Forelimb muscle (tissue), 1 donor: ENCODE measurements at places on chromosomes 6 and 20. TPM values are rescaled to one million over a fixed set of nuclear protein-coding genes. Genes with fewer than 3 reads are reported as not detected.

DNA sequence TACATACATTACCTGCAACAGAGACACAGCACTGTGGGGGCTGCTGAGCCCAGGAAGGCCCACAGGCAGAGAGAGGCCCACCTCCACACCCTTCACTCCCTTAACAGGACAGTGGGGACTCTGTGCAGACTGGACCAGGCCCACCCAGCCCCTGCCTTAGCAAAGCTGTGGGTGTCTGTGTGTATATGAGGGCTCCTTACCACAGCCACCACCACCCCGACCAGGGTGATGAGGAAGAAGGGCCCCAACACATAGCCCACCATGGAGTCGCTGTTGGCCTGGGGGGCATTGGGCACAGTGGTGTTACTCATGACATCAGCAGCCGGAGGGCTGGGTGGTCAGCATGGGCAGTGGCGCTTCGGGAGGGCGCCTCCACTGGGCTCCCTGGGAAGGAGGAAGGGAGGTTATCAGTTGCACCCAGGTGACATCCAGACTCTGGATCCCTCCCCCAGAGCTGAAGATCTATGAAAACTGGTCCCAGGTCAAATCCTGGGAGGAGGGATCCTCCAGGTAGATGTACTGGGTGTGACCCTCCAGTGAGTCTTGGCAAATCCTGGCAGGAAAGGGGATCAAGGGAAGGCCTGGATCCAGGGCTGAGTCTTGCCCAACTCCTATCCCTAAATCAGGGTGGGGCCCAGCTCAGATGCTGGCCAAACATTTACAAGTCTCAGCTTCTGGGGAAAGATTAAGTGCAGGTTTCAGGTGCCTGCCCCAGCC, 1.2 kb downstream of the SMIM29 start:
- DNase-seq: no peak

DNA sequence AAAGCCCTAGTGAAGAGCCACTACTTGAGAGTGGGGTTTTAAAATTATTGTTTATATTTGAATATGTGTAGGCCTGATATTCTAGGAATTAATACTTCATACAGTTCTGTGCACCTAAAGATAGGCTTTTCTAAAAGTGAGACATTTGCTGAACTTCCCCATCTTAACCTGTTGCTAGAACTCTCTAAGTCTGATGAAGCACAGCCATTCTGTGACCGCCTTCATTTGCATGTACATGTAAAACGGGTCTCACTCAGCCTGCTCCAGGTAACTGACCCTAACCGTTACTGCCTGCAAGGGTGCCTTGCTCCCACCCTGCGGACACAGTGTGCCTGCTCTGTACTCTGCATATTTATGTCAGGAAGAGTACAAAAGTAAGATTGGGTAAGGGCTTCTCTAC, 44.3 kb upstream of the IRF4 start:
- no peak for DNase-seq

DNA sequence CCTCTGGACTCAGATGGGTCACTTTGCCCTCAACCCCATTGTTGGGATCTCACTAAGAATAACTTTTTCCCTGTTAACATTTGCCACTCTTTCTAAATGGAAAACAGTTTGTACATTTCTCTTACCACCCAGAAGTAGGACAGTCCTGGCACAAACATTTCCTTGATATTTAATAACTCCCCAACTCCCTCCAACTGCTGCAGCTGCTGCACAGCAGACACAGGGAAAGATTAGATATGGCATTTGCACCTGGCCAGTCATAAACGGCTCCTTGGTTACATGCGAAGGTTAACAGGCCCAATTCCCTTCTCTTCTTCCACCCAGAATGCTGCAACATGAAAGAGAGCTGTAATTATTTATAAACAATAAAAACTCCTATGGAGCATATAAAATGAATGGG, 55.9 kb upstream of the SOX4 start:
- no peak for DNase-seq

The KIF6 gene
- polyA plus RNA-seq: 1.8 TPM

The SUMO4 gene
- polyA plus RNA-seq: 0.53 TPM

The PDYN gene
- not detected for polyA plus RNA-seq

GRCh38 chr6:23690453-23691049, 435.5 kb upstream of the NRSN1 start:
- DNase-seq: no peak

GRCh38 chr6:139361211-139361610, 13.2 kb downstream of the CITED2 start:
- no peak for DNase-seq

GRCh38 chr6:3816251-3816650, 32.9 kb upstream of the FAM50B start:
- DNase-seq: no peak
